Left lung (tissue), 14 donors: ENCODE measurements at places on chromosomes 3 and 15. TPM values are rescaled to one million over a fixed set of nuclear protein-coding genes. Genes with fewer than 3 reads are reported as not detected.

GRCh38 chr3:191136347-191136746 is 62.7 kb upstream of the OSTN start:
- no peak for DNase-seq

DNA sequence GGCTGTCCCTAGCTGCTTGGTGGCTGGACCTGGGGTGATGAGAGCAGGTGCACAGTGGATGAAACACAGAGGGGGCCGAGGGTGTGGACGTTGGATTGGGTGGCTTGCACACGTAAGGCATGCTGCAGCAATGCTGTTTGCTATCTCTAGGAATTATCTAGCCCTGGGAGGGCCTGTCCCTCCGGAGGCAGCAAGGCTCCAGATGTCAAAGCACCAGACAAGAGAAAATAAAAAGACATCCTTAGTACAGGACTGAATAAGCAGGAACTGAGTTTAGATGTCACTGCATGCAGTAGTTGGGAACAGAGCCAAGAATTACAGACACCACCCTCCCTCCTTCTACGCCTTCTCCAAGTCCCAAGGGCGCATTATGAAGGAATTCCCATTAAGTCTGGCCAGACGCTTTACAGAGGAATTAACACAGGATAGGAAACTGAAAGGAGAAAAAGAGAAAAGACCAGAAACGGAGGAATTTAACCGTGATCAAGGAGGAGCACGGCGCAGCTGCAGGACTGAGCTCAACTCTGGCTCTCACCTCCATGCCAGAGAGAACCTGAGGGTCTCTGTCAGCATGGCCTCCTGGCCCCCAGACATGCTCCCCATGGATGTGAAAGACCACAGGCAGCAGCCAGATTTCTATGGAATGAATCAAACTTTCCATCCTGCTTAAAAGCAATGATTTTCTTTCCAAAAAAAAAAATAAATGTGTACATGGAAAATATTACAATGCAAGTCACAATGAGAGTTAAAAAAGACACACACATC is 13.8 kb downstream of the ATP10A start:
- DNase-seq = no peak

GRCh38 chr3:179425075-179425474 is 26.2 kb downstream of the GNB4 start:
- no peak for DNase-seq

DNA sequence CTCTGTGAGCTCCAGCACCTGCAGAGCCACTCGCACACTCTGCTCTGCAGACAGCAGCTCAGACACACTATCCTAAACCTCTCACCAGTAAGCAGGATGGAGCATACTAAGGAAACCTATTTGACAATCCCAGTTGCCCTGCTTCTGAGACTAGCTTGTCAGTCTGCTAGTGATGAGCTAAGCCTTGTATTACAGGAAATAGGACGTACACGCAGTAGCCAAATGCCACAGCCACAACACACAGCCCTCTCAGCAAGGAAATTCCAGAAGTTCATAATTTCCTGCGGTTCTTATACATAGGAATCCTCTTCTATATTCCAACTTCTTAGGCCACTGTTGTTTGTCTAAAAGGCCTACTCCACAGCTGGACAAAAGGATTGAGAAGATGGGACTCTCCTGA is 74.5 kb downstream of the MYLK start:
- no peak for DNase-seq

- no peak for DNase-seq
Measured at GRCh38 chr3:46903341-46904302, 26.1 kb downstream of the PTH1R start.

DNA sequence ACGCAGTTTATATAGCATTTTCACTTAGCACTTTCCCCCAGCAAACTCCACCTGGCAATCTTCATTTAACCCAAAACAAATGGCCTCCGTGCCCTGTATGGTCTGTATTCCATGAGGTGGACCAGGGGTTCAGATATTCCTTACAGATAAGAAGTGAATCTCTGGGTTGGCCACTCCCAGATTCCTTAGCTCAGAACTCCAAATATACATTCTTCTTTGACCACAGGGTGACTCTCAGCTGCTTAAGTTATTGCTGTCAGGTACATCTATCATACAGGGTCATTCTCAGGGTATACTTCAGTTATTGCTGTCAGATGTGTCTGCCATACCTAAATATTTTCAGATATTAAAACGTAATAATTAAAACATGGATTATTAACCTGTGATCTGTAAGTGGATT is 229.8 kb downstream of the TBL1XR1 start:
- DNase-seq = no peak

DNA sequence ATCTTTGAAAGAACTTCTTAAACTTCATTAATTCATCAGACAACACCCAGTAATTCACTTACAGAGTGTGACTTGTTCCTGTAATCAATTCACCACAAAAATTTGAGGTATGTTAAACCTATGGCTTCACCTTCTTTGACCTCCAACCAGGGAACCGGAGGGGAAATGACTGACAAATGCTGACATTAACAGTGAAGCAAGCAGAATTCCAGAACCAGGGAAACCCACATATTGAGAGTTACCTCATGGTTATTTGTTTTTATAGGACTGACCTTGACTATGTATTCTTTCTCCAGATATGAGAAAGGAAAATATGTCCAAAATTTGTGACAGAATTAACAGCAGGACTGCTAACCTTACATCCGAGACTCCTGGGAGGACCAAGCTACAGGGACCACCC is 2.7 kb downstream of the P3H2 start:
- no peak for DNase-seq

- no peak for DNase-seq
Measured at GRCh38 chr15:35080226-35080625, 4.9 kb downstream of the NANOGP8 start.

- no peak for DNase-seq
Measured at GRCh38 chr3:126977821-126978220, 5.1 kb upstream of the PLXNA1 start.

DNA sequence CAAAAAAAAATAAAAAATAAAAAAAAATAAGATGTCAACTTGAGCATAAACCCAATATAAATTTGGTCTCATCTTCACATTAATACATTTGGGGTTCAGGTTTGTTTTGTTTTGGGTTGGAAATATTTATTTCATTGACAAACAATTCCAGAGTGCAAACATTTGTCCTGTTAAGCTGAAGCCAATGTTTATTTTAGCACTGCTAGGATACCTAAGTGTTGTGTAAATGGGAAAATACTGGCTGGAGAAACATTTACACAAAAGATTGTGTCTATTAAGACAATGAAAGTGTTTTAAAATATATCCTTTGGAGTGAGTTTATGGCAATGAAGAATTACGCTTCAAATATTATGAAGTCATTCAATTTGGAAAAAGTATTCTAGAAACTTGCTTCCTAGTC is 91.1 kb downstream of the MEIS2 start:
- DNase-seq = no peak

DNA sequence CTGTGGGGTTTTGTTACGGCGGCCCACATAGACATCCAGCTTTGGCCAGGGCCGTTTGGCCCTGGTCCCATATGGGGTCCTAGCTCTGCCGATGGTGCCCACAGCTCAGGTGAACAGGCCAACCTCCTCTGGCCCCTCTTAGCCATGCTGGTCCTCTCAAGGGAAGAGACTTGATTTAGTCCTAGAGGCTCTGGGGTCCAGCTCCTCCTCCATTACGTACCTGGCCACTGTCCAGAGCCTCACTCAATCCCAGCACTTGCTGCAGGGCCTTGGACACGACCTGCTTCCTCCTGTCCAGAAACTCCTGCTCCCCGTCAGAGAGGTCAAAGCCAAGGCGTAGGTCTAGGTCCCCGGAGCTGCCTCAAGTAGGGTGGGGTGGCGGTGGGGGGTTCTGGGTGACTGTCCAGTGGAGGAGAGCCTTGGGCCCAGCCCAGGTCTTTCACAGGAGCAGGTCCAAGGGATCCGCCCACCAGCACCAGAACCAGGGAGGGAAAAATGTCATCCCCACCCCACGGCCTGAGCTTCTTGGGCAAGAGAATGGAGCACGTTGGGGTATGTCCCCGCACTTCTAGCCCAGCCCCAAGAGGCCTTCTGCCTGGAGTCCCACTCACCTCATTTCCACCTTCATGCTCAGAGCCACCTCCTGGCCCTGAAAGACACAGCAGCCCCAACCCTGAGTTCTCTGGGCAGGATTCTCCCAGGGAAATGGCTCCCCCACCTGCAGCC is 6.8 kb downstream of the PLA2G4F start:
- DNase-seq = no peak

- no peak for DNase-seq
Measured at GRCh38 chr3:30986551-30986950, 92.1 kb upstream of the GADL1 start.

DNA sequence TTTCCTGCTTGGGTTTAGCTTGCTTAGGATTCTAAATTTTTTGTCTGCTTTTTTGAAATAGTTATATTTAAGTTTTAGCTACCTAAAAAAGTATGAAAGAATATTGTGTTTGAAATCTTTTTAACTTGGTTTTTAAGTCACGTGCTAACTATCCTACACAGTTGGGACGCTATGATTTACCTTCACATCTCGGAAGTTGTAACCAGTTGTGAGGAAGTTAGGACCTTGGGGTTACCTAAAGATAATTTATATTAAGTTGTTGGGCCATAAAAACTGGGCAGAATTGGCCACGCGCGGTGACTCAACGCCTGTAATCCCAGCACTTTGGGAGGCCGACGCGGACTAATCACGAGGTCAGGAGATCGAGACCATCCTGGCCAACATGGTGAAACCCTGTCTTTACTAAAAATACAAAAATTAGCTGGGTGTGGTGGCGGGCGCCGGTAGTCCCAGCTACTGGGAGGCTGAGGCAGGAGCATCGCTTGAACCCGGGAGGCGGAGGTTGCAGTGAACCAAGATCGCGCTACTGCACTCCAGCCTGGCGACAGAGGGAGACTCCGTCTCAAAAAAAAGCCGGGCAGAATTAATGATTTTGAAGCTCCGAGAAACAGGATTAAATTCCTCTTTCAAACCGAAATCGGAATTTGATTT is 1.0 kb downstream of the ZFAND6 start:
- DNase-seq = no peak

- DNase-seq = no peak
Measured at GRCh38 chr3:86793786-86794185, 197.2 kb downstream of the VGLL3 start.

- no peak for DNase-seq
Measured at GRCh38 chr3:170614214-170614966, 28.5 kb upstream of the SLC7A14 start.

The SI gene
- polyA plus RNA-seq = not detected

The CHP1 gene
- polyA plus RNA-seq = 51.2 TPM

The NEK11 gene
- 18.2 TPM for polyA plus RNA-seq
